ENCODE measurements at places on chromosomes 6 and 20.
A peak's percentile ranks its signal among the peaks of the same experiment; 100 is the strongest.

GRCh38 chr20:51097351-51098120 lies 74.6 kb upstream of the KCNG1 start:
- DNase-seq: no peak

GRCh38 chr6:24472181-24472580 lies 17.2 kb downstream of the GPLD1 start:
- no peak for DNase-seq

- no peak for DNase-seq
Measured at GRCh38 chr20:47175493-47175892, 181.0 kb downstream of the ZMYND8 start.

DNA sequence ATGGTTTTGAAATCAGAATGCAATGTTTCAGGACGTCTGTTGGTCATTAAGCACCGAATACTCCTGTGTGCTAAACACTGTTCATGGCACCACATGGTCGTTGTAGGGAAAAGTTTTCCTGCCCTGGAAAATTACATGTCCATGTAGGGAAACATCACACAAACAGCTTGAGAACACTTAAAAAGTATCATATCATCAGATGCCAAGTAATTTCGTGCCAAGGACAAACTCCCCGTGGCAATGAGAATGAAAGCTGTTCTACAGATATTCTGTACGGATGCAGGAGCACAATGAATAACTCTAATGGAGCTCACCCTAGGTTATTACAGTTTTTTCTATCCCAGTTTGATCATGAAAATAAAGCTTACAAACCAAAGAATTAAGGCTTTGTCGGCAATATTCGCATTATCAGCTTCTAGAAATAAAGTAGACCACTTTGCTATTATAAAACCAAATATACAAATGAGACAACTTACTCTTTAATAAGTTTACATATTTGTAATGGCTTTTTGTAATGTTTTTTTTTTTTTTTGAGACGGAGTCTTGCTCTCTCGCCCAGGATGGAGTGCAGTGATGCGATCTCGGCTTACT lies 4.6 kb upstream of the DST start:
- DNase-seq: peak; percentile 48

DNA sequence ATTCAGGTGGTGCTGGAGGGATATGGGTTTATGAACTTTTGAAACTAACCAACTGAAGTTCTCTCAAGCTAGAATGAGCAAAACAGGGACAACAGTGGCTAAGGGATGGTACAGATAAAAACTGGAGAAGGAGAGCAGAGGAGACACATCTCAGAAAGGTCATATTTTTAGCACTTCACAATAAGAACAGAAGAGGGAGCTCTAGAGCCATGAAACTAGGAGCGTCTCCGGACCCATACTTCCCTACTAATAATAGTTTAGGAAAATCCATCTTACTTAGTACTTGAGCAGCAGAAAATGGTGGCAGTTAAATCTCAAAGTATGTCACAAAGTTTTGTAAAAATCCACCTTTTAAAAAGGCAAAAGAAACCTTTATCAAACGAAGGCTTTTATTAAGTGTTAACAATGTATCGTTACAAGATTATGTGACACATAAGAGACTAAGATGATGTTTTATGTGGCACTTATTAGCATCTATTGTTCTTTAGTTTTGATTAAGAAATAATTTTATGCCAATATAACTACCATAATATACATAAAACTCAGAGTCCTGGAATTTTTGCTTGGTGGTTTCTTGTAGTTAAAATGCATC lies 278.6 kb downstream of the TBC1D32 start:
- peak; percentile 24 for DNase-seq
